ENCODE measurements at places on chromosomes 2 and 18.

GRCh38 chr2:20471902-20472559, 25.2 kb downstream of the RHOB start:
- no peak for DNase-seq

DNA sequence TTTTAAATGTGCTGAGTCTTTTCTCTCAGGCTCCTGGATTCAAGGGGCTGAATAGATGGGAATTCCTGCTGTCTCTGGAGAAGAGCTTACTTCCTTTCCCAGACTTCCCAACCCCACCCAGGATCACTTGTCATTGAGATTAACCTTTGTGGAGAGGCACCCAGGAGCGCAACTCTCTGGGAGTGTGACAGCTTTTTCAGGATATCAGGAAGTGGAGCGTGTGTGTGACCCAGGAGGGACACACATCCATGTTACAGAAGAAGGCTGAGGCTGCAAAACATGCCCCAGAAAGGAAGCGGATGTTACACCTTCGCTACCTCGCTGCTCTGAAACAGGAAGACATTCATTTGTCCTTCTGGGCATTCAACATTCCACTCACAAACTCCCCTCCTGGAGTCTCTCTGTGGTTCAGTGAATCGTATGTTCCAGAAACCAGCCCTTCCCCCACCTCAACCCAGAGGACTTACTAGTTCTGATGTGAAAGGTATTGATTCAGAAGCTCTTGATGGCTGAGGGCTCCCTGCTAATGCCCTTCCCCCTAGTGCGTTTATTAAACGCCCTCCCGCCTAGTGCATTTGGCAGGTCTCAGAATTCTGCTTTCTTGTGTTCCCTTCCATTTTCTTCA, 523.9 kb downstream of the TNS1 start:
- DNase-seq: no peak

DNA sequence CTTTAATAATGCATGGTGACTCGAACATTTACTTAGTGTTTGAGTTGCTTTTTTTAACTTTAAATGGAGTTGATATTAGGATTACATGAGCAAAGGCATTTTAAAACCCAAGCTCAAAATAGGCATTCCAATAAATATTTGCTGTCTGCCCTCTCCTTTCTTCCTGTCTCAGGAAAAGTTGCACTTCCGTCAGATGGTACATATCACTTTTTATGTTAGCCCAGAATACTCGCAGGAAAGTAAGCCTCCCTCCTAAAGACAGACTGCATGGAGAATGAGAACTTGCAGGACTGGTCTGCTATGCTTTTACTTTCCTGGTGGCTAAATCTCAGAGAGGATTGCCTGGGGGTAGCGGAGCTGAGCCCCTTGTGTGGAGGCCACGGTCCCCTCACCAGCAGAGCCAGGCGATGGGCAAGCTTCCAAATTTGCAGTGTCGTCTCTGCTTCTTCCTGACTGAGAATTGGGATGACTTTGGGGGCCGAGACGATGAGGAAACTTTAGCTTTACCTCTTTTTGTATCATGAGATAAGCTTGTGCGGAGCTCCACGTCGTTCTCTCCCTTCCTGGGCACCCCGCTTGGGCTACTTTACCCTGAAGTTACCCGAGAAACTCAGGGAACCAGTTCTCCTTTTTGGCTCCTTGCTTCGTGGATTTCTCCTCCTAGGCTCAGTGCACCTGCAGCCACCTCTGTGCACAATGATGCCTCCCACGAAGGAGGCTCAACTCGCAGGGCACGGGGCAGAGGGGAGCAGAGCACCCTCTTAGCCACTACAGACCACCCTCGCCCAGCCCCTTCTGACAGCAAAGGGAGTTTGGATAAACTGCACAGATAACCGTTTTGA, 223.3 kb downstream of the SH3RF3 start:
- no peak for DNase-seq

DNA sequence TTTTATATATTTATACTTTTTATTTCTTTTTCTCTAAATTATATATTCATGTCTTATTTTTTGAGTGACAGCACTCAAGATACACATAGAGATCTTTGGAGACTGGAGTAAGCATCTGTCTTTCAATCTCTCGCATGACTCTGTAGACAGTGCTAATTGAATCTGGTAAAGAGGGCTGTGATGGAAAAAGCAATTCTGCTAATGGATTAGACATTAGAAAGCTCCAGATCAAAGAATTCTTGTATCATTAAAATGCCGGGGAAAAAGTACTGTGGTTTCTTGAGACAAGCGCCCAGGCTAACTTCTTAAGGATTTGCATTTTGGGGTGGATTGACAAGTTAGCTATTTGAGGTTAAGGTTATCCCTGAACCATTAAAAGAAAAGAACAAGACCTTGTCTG, 383.1 kb upstream of the TNP1 start:
- DNase-seq: no peak

DNA sequence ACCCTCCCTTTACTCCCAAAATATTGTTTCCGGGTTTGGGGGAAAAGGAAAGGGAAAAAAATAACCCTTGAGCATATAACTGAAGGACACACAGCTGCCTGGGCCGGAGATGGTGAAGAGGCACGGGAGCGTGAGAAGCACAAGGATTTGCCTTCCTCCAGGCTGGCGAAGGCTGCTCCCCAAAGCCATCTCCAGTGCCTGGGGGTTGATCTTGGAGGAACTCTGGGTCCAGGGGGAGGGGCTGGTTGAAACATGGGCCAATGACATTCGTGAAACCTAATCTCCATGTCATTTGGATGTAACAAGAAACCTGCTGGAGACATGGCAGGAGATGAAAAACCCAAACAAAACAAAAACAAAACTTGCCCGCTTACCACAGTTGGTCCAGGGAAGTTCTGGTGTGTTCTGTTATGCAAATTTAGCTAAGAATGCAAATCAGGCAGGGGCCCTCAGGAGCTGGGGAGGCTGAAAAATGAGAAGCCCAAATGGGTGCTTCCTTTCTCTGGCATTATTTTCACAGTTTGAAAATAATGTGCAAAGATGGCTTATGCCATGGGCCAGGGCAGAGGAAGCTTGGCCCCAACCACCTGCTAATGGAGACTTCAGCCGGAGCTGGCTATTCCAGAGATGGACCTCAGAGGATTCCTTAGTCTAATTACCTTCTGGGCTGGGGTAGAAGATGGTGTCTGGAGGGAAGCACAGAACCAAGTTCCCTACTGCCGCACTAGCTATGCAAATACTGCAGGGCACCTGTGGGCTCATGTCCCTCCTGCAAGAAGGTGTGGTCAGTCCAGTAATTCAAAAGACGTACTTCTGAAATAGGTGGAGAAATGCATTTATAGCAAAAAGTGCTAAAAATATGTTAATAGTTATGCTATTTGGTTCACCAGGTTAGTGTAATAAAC, 180.9 kb downstream of the BCL2 start:
- DNase-seq: no peak

DNA sequence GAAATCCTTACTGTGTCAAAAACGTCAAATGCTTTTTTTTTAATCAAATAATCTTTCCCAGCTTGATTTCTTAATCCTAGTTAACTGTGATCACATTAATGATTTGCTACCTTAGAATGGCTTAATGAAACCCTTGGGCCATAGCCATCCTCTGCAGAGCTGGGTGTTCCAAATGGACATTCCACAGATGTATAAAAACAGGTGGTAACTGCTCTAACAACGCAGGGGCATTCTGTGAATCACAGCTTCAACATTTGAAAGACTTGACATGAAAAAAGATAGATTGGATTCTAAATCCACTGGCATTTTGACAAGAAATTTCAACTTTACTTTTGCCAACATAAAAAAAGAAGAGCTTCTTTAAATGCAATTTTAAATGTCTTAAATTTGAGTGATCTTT, 69.8 kb upstream of the RASGRP3 start:
- no peak for DNase-seq

- DNase-seq: peak; percentile 33
Observed at GRCh38 chr2:218400167-218400929, 680 bp downstream of the CTDSP1 start.

DNA sequence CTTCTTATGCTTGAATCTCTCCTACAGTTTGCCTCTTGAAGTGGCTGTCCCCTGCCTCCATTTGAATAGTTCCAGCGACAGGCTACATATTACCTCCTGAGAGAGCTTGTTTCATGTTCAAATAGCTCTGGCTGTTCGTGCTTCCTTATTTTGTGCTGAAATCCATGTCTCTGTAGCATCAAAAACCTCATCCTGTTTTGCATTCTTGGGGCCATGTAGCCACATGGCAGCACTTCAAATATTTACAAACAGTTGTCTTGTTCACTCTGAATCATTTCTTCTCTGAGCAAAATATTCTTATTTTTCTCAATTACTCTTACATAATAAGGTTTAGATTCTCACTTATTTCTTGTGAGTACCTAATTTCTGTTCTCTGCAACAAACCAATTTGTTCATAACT, 1243.1 kb upstream of the NXPH2 start:
- no peak for DNase-seq

GRCh38 chr18:30088238-30089015, 954.1 kb downstream of the DSC3 start:
- no peak for DNase-seq

DNA sequence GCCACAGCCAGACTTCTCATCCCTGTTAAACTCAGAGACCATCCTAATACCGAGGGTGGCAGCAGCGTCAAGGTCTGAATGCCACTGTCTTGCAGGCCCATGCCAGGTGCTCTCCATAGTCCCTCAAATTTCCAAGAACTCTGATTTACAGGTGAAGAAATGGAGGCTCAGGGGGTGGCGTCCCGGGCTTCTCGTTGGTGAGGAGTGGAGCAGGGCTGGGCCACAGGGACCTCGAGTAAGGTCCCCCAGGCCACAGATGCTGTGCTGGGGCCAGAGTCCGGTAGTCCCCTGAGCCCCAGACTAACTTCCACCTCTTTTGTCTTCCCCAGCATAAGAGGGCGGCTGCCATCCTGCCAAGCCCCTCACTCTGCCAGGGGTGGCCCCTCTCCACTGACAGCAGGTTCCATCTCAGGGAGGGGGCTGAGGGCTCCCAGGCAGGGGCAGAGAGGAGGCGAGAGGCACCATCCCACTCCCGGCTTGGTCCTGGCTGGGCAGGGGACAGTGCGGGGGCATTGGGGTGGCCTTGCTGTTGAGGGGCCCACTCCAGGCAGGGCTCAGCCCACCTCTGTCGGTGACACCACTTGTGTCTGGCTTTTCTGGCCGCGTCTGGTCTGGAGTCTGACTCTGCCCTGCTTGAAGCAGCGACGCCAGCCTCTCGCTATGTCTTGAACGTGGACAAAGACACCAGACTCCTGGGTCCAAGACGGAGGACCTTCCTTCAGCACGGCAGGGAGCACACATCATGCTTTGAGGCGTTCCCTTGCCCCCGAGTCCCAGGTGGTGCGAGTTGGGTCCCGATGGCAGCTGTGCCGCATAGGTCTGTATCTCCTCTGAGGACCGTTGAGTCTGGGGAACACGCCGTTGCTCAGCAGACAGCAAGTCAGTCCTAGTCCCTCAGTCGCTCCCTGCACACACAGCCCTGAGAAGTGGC, 15.9 kb upstream of the KLHL30 start:
- no peak for DNase-seq

GRCh38 chr2:238168196-238169047, 9.7 kb downstream of the ERFE start:
- no peak for DNase-seq

GRCh38 chr18:28048612-28049011, 128.3 kb downstream of the CDH2 start:
- no peak for DNase-seq

DNA sequence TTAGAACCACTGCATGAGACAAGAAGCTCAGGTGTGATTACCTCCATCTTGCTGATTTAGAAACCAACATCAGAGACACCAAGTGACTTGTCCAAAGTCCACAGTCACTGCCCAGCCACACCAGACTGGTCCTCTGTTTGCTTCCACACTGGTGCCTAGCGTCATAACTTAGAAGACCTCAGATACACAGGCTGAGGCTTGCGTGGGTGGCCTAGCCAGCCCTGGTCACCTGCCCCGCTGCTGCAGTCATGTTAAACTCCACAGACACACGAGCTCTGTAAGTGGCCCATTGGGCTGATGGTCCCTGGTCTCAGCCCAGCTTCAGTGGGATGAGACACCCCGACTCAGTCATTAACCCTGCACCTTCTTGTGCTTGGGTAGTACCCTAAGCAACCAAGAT, 47.1 kb downstream of the CNGA3 start:
- no peak for DNase-seq

DNA sequence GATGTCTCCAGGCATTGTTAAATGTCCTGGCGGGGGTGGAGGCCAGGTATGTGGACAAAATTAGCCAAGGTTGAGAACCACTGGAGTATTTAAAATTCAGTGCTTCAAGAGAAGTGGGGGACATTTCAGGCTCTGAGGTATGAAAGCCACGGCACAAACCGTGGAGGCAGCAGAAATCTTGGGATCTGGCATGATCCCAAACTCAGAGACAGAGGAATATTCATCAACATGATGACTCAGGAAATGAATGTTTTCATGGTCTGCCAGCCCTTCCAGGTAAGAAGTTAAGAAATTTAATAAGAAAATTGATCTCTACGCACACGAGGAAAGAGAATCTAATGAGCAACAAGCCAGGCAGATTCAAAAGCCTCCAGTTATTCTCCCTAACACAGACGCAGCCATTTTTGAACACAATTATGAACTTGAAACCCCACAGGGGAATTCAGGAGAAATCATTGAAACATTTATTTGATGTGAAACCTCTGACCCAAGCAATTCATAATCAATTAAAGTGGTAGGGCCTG, 11.3 kb upstream of the GRP start:
- DNase-seq: no peak

DNA sequence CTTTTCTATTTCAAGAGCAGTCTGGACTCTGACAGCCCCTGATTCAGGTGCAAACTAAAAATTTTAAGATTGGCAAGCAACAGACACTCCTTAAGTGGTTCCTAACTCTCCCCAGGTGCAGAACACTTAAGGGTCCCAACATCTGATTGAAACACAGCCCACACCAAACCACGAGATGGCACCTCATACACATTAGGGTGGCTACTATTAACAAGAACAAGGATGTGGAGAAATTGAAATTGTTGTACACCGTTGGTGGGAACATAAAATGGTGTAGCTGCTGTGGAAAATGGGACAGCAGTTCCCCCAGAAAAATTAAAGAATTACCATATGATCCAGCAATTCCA, 82.3 kb downstream of the POLR1A start:
- no peak for DNase-seq

GRCh38 chr2:44110444-44110843, 58.2 kb upstream of the PPM1B start:
- DNase-seq: no peak

DNA sequence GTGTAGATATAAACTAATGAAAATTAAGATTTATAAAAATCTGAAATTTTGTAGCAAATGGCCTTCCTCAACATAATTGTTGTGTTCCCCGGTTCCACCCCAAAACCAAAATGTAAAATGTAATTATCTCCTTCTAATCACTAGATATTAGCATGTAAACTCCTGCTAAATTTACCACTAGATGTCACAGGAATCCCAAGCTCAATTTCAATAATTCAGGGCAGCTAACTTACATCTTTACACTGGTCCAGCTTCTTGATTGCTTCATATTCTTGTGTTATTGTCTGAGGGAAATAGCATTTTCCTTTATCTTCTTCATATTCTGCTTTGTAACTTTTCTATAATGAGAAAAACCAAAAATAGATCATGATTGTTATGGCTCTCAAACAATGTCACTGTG, 42.6 kb downstream of the NEB start:
- DNase-seq: no peak

All from activated CD4-positive, alpha-beta T cell treated with anti-CD3 and anti-CD28 coated beads, Interleukin-2, Interleukin-4, amounts not matched to agents 100 ng/mL and 50 ng/mL, durations not matched to agents 16 hours and 8 hours (primary cell).